ENCODE measurements at places on chromosomes 4 and X.

DNA sequence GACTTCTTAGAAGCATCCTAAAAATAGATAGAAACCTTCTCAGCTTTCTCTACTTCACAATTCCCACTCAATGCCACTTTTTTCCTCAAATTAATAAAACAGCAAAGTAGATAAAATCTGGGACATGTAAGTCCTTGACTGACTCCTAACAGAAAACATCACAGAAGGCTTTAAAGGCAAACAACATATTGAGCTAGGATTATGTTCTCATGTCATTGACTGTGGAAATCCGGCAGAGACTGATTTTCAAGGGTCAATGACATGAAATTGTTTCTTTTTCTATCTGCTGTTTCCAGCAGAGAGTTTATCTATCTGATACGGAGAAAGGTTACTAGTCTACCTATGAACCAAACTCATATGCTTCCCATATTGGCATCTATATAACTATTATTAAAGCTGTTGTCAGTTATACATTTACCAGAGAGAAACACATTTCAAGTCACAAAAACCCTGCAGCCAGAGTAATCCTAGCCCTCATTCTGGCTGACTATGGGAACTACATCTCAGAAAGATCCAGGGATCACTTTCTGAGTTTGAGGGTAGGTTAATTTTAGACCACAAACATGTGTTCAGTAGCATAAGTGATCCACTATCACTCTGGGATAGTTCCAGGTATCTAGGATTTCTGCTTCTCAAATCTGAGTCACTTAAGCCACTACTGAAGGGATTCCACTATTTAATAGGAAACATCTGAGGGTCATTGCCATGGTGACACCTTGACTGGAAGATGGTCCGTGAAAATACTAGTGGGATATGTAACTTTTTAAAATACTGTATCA, 147.6 kb downstream of the PPP3CA start:
- no peak for DNase-seq

- no peak for DNase-seq
Measured at GRCh38 chr4:104424989-104425388, 69.7 kb downstream of the CXXC4 start.

DNA sequence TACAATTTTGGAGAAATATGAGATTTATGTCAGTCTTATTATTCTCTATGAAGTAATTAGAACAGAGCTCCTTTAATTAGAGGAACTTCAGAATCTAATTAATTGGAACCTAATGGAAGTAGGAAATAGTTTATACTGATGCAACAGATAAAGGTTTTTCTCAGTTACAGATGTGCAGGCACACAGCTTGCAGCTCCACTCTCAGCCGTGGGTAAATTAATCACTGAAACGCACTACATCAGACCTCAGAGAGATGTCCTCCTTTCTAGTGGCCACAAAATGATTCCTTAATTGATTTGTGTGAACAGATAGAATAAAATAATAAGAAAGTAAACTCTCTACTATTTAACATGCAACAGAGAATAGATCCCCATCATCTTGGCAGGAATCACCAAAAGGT, 21.5 kb upstream of the NPY2R start:
- no peak for DNase-seq

DNA sequence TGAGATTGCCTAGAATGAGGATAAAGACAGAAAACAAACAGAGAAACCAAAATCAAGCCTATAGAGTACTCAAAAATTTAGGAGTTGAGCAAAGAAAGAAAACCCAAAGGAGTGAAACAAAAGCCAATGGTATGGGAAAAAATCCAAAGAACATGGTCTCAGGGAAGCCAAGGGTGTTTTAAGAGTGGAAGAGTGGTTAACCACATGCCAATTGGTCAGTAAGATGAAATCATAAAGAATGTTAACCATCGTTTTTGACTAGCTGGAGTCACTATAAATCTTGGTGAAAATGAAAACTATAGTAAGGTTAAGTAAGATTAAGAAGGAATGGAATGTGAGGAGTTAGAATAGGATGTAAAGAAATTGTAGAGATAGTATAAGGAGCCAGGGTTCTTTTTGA, 64.7 kb upstream of the RPL34 start:
- no peak for DNase-seq

- peak; percentile 1 for DNase-seq
Measured at GRCh38 chrX:107542500-107542899, 85.8 kb upstream of the PRPS1 start.

GRCh38 chr4:26887143-26887542, 26.5 kb downstream of the STIM2 start:
- DNase-seq, result no peak

DNA sequence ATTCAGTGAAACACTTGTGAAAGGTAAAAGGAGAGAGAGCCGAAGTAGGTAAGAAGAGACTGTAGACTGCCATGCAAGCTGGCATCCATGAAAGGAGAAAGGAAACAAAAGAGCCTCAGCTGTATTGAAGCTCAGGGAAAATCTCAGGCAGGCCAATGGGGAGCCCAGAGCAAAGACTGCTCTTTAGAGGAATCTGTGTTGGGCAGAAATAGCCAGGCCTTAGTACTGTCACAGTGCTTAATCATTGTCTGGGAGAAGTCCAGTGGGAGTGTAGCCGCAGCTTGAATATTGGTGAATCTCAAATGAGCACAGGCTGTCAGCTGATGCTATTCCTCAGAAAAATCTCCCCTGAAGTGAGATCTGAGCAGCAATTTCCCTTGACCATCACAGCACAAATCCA, 27.6 kb downstream of the CYLC1 start:
- no peak for DNase-seq

DNA sequence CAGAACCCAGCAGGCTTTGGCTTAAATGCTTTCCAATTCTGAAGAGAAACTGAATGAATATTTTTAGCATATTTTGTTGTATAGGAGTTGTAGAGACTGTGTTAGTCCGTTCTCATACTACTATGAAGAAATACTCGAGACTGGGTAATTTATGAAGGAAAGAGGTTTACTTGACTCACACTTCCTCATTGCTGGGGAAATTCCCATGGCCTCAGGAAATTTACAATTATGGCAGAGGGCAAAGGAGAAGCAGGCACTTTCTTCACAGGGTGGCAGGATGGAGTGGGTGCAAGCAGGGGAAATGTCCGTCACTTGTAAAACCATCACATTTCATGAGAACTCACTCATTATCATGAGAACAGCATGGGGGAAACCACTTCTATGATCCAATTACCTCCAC, 291.7 kb downstream of the PACRGL start:
- DNase-seq, result no peak

- no peak for DNase-seq
Measured at GRCh38 chr4:139042981-139043460, 27.4 kb downstream of the NOCT start.

DNA sequence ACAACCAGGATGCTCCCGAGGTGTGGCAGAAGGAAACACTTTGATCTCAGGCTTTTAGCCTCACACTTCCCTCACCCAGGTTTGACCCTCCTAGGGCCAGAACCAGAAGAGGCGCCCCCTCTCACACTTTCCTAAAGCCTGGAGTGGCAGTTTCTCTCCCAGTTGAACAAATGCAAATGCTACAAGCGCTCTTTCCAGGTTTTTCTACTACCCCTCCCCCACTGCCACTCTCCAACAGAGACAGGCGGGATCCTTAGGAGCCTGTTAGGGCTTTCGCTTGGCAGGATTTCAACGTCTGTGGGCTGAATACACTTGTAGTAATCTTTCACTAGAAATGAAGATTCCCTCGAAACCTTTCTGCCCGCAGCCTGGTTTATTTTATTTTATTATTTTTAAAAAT, 2.4 kb downstream of the TSC22D3 start:
- DNase-seq, result no peak

GRCh38 chr4:11497212-11497806, 68.6 kb upstream of the HS3ST1 start:
- DNase-seq, result no peak

GRCh38 chr4:160326110-160326509, 1223.2 kb downstream of the RAPGEF2 start:
- DNase-seq, result no peak

DNA sequence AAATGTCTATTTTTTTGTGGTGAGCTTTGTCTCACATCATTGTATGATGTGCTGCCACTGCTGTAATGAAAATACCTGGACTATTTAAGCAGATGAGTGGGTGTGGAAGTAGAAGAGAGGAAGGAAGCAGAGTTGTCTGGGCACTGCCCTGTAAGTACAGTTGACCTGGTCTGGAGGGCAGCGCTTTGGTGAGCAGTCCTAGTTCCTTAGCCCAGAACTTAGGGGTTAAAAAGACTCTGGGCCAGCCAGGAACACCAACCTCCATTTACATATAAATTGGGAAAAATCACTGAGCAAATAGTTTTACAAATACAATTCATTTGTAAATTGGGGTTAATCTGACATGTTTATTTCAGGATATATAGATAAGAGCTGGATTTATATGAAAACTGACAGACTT, 347.1 kb upstream of the FAT1 start:
- DNase-seq, result no peak

Data from NCI-H774 (cell line).